ENCODE measurements at places on chromosomes 12 and 14.
A peak's percentile ranks its signal among the peaks of the same experiment; 100 is the strongest.

DNA sequence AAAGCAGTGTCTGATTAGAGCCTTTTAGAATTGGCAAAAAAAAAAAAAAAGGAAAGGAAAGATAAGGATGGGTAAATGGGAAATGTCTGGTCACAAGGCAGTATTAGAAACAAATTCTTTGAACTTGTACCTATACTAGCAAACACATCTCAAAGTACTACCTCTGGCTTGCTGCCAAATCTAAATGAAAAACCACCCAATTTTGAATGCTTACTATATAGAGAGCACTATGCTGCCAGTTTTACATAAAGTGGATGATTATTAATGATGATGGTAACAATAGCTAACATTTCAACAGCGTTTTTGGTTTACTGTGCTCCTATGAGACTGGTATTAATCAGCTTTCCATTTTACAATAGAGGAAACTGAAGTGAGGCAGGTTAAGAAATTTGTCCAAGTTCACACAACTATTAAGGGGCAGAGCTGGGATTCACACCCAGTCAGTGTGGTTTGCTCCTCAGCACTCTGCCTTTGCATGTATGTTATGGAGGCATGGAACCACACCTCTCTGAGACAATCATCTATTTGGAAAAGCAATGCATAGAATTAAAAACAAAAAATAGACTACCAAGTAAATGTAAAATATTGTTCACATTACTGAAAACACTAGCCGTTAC is 34.2 kb downstream of the ATP2B1 start:
- peak; percentile 18 for DNase-seq

DNA sequence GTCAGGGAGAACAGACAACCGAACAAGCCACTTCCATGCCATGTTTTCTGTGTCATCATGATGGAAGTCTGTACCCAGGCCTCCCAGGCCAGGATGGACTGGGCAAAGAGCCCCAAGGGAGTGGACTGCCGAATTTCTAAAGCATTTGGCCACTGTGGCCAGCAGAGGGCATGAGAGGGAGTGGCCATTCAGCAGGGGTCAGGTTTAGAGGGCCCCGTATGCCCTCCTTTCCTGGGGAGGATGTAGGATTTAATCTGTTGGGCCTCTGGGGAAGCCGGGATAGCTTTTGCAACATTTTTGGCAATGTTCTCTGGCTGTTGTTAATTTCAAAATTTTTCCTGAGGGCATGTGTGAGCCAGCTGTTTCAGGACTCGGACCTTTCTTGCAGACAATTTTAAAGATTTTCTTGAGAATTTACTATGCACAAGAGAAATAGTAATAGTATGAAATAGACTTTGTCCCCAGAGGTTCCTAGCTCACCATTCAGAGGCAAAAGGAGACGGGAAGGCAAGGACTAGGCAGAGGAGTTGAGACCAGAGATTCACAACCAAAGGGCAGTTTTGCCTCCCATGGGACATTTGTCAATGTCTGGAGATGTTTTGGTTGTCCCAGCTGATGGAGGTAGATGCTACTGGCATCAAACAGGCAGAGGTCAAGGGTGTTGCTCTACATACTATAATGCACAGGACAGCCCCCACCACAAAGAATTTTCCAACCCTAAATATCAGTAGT is 18.0 kb downstream of the ACACB start:
- peak; percentile 27 for DNase-seq

GRCh38 chr12:27474344-27474743 is 27.8 kb downstream of the SMCO2 start:
- DNase-seq: no peak

- DNase-seq: no peak
These were observed 1.7 kb upstream of the FGD4 start for GRCh38 chr12:32397696-32398095.

DNA sequence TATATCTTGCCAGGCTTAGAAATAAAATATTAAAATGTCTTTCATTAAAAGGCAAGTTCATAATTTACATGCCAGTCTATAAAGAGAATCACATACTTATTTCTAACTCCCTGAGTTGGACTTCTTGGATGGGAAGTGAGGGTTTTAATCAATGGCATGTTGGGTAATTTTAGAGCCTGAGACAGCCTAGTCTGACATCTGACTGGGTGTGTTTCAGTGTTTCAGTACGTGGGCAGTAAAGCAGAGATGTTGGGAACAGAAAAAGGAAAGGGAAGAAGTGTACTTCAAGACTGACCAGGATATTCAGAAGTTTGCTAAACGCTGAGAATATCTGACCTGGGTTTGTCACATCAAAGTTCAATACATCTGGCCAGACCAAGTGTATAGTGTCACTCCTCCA is 171.8 kb downstream of the BTG1 start:
- no peak for DNase-seq

- DNase-seq: no peak
These were observed 225.2 kb downstream of the C12orf75 start for GRCh38 chr12:105555556-105556295.

- DNase-seq: peak; percentile 17
These were observed 35.4 kb upstream of the EIF5 start for GRCh38 chr14:103298620-103299019.

DNA sequence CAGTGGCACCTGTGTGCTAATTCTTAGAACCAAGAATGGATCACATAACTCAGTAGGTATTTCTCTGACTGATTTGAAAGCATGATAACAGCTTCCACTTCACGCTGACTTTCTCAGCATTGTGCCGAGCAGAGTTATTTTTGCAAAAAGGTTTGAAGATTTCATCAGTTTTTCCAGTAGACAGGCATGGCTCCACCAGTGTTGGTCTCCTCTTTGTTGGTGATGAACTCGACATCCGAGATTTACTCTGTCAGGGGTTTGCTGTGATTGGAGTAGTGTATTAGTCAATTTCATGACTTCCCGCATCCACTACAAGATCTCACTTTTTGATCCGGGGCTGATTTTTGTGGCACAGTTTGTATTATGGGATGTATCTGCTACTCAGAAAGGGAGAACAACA is 85.3 kb downstream of the PRKCH start:
- DNase-seq: no peak

- peak; percentile 52 for DNase-seq
These were observed 222.7 kb upstream of the PLXNC1 start for GRCh38 chr12:93925585-93926205.
